ENCODE measurements at places on chromosomes 12 and 14. TPM values are rescaled to one million over a fixed set of nuclear protein-coding genes. Genes with fewer than 3 reads are reported as not detected.

DNA sequence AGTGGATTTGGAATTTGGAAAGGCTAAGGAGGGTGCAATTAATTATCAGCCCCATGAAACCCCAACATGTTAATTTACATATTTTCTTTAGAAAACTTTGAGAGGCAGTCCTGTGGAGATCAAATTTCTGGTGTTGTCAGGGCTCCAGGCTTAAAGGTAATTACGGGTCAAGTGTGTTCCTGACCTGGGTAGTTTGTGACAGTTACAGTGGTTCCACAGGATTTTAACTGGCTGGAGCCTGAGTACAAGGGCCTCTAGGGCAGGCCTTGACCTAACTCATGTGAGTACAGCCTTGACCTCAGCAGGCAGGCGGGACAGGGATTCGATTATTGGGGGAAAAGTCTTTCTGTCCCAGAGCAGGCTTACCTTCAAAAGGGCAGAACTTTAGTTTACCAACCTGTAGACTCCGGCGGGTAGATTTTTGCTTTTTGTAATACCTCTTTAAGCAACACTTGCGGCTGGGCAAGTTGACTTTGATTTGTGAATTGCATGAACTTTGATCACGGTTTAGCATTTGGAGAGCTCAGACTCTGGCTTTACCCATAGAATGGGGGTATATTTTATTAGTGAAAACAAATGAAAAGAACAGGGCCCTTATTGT is 8.4 kb upstream of the PPTC7 start:
- DNase-seq = peak; percentile 32

Gene OAS3
- 15.7 TPM for polyA plus RNA-seq

GRCh38 chr12:107127482-107128430 is 34.4 kb upstream of the CRY1 start:
- DNase-seq = no peak

Gene CLEC7A
- 3.9 TPM for polyA plus RNA-seq

- DNase-seq = no peak
Observed at GRCh38 chr12:44526655-44527182, 349.4 kb downstream of the NELL2 start.

Data from left lung (tissue), 14 donors.